Mesenchymal stem cell (in vitro differentiated cells and primary cell): ENCODE measurements at places on chromosomes 11 and 22.

DNA sequence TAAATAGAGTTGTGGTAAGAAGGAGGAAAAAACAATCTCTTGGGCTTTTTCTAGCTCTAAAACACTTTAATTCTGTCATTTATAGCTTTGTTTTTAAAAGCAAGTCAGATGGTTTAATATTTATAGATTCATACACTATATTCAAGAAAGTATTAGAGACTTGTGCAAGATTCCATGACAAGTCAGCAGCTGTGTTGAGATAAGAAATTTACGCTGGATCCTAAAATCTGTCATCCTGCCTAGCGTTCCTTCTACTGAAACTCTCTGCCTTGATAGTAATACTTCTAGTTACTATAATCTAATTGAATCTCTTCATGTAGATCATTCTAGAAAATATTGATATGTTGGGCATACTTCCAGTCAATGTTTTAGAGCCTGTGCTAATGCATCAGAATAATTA is 721.8 kb downstream of the CNTN5 start:
- no peak for DNase-seq

- no peak for DNase-seq
These were observed 46.6 kb downstream of the SLC1A2 start for GRCh38 chr11:35372565-35373283.

- peak; percentile 81 for DNase-seq
These were observed 88.8 kb downstream of the CD44 start for GRCh38 chr11:35227576-35228327.

DNA sequence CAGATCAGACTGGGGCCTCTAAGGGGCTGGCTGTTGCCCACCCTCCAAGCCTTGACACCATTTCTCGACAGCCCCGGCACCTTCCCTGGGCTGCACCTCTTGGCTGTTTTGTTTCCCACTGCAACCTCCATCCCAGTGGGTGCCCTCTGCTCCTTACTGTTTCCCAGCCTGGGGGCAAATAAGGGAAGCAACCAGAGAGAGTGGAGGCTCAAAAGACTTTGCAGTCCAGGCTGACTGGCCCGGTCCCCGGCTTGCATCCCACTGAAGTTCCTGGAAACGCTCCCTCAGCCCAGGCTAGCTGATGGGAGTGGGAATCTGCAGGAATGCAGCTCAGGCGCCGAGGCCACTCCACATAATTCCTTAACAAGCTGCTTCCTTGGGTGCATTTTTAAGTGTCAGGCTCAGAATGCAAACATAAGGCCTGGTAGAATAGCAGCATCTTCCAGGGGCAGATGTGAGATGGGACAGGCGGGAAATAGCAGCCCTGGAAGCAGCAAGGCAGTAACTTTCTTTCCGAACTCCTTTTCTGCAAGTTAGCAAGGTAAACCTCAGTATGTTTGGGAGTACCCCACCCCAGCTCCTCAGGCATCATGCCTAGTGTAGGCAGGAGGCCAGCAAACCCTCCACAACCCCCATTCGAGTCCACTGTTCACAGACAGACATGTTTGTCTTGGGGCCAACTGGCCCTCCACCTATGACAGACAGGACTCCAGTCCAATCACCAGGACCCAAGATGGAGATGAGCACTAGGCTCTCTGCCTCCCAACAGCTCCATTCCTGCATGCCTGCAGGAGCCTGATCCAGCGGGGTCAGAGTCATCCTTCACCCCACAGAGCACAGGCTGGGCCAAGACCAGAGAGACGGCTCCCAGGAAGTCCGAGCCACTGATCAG is 39.3 kb downstream of the RPL27A start:
- DNase-seq, result peak; percentile 77

DNA sequence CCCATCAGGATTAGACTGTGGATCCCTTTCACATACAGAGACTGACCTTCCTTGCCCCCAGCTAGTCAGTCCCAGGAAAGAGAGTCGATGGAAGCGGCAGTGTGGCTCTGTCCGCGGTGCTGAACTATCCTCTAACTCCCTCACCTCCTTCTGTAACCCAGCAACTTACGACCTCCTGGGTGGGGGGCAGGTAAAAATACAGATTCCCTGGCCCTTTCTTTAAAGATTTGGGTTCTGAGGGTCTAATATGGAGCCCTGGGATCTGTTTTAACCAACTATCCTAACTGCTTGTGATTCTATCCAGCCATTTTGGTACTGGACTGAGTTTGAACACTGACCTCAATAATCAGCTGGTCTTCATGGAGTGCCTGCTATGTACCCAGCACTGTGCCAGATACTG is 23.2 kb downstream of the MFNG start:
- peak; percentile 64 for DNase-seq

- DNase-seq, result no peak
These were observed 1.3 kb downstream of the FADD start for GRCh38 chr11:70204466-70204799.

- DNase-seq, result no peak
These were observed 258.3 kb downstream of the ETS1 start for GRCh38 chr11:128328955-128329551.

- peak; percentile 33 for DNase-seq
These were observed 106.5 kb upstream of the SYT13 start for GRCh38 chr11:45392591-45393091.

DNA sequence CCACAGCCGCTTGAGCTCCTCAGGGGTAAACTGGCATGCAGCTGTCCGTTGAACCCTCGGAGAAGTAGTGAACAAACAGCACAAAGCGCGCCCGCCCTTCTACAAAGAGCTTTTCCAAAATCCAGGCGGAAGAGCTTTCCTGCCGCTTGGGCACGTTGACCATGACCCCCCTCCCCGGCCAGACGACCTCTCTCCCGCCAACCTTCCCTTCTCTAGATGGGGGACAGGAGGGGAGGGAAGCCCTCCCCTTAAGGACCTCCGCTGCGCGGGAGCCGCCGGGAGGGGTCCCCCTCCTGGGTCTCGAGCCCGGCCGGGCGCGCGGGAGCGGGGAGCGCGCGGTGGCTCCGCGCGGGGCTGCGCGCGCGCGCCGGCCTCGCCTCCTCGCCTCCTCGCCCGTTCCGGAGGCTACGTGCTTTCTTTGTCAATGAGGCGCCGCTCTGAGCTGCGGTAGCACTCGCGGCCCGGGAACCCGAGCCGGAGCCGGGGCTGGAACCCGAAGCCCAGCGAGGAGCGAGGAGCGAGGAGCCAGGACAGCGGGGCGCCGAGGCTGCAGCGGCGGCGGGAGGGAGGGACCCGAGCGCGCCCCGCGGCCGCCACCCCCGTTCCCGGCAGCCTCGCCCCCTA is 118.6 kb downstream of the HIPK3 start:
- peak; percentile 26 for DNase-seq

DNA sequence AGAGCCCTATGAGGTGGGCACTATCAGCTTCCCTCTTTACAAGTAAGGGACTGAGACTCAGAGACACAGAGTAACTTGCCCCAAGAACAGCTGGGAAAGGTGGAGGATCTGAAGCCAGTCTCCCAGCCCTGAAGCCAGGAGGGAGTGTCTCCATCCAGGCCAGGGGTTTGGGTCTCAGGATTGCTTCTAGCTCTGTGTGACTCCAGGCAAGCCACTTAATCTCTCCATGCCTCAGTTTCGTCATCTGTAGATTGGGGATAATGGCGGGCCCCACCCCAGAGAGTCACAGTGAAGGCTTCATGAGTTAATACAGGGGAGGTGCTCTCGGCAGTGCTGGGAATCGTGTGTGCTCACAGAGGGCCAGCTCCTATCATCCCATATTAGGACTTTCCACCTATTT is 10.5 kb downstream of the MAP4K2 start:
- no peak for DNase-seq

DNA sequence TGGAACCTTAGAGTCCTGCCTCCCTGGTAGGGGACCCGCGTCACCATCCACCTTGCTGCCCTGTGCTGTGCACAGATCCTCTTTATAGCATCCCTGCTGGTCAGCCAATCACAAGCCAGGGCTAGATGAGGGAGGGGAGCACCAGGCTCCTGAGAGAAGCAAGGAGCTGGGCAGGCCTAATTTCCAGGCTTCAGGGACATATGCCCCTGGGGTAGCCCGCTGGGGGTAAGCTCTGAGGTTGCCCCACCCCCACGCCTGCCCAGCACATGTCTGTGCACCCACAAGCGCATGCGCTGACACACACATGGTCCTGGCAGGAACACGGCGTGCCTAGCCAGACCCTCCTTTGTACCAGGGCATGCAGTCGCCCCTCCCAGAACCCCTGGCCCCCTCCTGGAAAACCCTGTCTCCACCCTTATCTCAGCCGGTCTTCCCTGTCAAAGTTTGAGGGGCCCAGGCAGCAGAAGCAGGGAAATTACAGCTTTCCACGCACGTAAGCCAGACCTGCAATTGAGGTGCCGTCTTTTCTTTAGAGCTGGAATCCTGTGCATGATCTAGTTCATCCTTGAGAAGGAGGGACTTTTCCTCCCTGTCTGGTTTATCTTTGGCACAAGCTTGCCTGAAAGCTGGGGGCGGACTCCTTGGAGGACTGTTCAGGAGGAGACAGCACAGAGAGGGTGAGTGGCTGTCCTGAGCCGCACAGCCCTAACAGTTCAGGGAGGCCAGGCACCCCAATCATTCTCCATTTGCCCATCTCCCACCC is 2.1 kb downstream of the SSTR3 start:
- DNase-seq, result no peak

- no peak for DNase-seq
These were observed 27.3 kb upstream of the WNT7B start for GRCh38 chr22:46004105-46004866.

DNA sequence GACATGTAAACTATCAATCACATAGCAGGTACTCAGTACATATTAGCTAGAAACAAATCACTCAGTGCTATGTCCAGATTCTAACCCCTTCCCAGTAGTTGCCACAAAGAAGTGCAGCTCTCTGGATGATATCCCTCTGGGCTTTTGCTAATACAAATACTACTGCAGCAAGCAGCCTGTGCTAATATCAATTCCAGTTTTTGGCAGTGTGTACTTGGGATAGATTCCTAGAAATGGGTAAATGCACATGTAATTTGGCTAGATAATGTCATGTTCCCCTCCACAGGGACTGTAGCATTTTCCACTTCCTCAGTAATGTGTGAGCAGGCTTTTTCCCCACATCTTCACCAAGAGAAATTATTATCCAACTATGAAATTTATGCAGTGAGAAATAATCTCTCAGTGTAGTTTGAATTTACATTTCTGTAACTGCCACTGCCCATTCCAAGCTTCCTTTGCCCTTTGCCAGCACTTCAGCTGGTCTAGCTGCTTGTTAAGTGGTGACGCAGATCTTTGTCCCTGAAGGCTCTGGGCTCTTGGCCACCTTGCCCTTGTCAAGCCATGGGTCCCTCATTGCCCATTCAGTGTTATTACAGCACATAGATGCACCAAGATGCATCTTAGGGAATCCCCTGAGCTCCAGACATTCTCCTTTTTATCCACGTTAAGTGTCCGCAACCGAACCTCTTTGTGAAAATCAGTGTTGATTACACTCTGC is 107.1 kb upstream of the CLPB start:
- no peak for DNase-seq

DNA sequence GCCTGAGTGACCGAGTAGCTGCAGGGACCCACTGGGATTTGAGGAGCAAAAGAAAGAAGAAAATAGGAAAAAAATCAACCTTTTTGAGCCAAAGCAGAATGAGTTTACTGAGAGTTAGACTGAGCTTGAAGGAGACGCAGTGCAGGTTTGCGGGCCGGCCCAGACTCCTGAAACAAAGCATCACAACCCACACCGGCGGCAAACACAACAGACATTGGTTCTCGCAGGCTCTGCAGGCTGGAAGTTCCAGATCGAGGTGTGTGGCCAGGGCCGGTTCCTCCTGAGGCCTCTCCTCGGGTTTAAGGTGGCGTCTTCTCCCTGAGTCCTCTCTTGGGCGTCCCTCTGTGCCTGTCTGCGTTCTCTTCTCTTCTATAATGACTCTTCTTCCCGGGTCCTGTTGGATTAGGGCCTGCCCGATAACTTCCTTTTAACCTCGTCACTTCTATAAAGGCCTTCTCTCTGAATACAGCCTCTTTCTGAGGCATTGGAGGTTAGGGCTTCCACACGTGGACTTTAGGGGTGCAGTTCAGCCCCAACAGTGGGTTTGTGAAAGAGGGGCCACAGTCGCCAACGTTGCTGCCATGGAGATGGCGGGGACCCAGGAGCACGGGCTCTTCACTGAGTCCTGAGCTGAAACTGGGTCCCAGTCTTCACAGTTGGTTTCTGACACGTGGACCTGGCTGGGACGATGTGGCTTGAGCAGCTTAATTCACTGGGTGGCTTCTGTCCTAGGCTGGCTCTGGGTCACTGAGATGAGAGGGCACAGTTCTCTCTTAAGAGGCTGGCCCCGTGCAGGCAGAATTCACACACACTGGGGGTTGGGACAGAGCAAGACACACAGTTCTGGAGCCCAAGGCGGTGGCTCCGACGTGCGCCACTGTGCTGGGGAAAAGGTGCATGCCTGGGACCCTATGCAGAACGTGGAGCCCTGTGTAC is 1047.7 kb downstream of the BRD1 start:
- DNase-seq, result no peak

DNA sequence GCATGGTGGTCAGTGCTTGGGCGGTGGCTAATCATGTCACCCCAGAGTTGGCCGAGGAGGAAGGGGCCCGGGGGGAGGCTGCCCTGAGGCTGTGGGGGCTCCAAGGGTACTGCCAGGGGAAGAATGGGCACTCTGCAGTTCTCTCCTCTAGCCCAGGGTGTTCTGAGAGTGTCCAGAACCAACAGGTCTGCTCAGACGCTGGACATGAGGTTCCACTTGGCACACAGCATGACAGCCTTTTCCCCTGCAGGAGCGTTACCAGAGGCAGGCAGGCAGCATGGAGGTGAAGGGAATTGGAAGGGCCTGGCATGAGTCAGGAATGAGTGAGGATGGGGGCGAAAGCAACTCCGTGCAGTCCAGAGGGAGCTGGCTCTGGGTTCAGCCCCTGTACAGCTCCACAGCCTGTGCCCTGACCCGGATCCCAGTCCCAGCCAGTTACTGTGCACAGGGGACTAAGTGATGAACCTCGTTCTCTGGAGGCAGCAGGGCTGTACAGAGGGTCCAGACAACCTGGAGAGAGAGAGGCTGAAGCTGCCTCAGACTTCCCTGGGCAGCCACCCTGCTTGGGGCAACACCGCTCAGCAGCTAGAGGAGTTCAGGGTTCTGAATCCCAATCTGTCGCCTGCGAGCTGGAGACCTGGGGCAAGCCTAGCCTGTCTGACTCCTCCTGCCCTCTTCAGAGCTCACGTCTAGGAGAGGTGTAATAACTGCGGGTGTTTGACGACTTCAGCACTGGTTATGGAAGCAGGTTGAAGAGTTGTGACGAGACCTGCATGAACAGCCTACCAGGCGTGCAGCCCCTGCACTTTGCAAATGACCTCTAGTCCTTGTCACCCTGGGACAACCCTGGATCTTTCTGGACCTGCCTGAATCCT is 14.7 kb upstream of the TUB start:
- DNase-seq, result no peak

GRCh38 chr11:83079820-83080219 is 8.1 kb upstream of the RAB30 start:
- no peak for DNase-seq

- no peak for DNase-seq
These were observed 460.9 kb upstream of the KIRREL3 start for GRCh38 chr11:127461241-127462064.

GRCh38 chr22:45648301-45649117 is 23.1 kb upstream of the ATXN10 start:
- no peak for DNase-seq

GRCh38 chr11:134579724-134580609 is 167.9 kb upstream of the B3GAT1 start:
- DNase-seq, result no peak

- DNase-seq, result peak; percentile 74
These were observed 77.0 kb downstream of the MICAL2 start for GRCh38 chr11:12187399-12187798.
